CD4-positive, alpha-beta T cell treated with Interleukin-6 at 100 ng/mL for 8 hours (primary cell): ENCODE measurements at places on chromosomes 16 and 17.

DNA sequence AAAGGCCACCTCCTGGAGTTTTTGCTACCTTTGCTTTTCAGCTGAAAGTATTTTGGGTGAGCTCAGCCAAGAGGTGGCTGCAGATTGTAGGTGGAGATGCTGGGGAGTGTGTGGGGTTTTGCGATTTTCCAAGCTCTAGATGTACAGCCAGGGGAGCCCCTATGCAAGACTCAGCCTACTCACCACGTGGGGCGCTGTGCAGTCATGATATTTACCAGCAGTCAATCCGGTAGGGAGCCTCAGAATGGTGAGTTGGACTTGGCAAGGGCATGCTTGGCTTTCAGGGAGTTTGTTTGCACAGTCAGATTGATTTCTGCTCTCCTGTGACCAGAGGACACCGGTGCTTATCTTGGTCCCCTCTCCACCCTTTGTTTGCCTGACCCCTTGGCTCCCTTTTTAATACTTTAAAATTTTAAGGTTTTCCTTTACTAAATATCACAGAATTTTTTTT, 175.3 kb downstream of the UTP18 start:
- DNase-seq: peak; percentile 47

- no peak for DNase-seq
Observed at GRCh38 chr17:55996826-55997225, 156.4 kb upstream of the ANKFN1 start.

- no peak for DNase-seq
Observed at GRCh38 chr17:29165800-29166506, 14.2 kb downstream of the MYO18A start.

GRCh38 chr17:57599271-57600045, 145.6 kb downstream of the CCDC182 start:
- DNase-seq: peak; percentile 40
